ENCODE measurements at places on chromosomes 3 and 15. TPM values are rescaled to one million over a fixed set of nuclear protein-coding genes. Genes with fewer than 3 reads are reported as not detected.

C3orf49 gene
- not detected for total RNA-seq

FOXB1 gene
- not detected for total RNA-seq

C3orf33 gene
- 0.23 TPM for total RNA-seq

CYB561D2 gene
- 32.7 TPM for total RNA-seq

ADAMTSL3 gene
- 0.75 TPM for total RNA-seq

MUSTN1 gene
- not detected for total RNA-seq

EPHB3 gene
- total RNA-seq: 9.4 TPM

CHRNA3 gene
- not detected for total RNA-seq

FANCD2OS gene
- not detected for total RNA-seq

TFG gene
- 69.8 TPM for total RNA-seq

PLA2G4E gene
- total RNA-seq: not detected

XYLB gene
- 2.3 TPM for total RNA-seq

SLC38A3 gene
- total RNA-seq: not detected

ZXDC gene
- 12.3 TPM for total RNA-seq

P2RY14 gene
- total RNA-seq: not detected

SLC28A2 gene
- total RNA-seq: not detected

SUSD5 gene
- total RNA-seq: 5.0 TPM

Measured in smooth muscle cell of the coronary artery (primary cell).